ENCODE measurements at places on chromosomes 5 and 9.

DNA sequence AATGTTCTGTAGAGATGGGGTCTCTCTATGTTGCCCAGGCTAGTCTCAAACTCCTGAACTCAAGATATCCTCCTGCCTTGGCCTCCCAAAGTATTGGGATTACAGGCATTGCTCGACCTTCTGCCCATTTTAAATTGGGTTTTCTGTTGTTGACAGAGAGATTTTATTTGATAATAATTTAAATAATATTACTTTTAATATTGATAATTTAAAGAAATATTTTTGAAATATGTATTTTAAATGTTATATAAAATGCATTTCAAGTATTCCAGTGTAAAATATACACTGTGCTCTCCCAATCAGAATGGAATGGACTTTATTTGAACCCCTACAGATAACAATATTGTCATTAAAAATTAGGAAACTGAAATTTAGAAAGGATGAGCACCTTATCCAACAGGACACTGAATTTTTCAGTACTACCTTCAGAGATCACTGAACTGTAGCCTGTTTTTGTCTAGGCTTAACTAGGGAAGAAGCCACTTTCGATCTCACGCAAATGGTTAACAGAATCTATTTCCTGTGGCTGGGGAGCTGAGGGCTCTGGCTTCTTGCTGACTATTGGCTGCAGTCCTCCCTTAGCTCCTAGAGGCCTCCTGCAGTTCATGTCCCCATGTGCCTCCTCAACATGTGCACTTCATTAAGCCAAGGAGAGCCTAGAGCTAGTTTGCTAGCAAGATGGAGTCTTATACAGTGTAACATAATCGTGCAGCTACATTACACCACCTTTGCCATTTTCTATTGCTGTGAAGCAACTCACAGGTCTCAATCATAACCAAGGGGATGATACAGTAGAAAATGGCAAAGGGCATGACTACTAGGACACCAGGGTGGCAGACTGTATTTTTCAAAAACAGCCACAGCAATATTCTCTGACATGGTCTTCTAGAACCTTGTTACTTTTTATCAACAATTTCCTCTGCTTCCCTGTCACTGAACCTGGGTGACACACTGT lies 150.0 kb downstream of the CDC42SE2 start:
- DNase-seq, result no peak

DNA sequence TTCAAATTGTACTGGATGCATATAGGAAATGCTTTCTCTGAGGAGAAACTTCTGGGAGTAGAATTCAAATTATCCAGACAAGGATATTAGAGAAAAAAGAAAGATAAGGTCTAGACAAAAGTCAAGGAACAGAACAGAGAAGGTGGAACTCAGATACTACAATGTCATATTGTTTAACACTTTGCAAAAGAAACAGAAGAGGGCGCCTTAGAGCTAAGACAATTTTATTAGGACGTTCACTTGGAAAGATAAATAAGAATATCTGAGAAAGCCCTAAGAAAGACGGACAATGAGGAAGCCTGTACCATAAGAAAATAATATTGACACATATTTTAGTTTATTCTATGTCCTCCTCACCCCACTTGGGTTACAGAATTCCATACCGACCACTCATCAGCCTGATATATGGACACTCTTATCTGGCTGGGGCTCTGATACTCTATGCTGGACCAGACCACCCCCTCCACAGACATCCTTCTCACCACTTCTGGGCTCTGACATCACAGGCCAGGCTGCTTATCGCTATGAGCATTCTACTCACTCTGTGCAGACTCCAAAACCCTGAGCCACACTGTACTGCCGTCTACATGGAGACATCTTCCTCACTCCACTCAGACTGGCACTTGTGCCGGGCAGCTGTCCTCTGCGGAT lies 9.1 kb upstream of the AK3 start:
- peak; percentile 64 for DNase-seq

GRCh38 chr9:69065660-69066059 lies 30.1 kb downstream of the FXN start:
- no peak for DNase-seq

DNA sequence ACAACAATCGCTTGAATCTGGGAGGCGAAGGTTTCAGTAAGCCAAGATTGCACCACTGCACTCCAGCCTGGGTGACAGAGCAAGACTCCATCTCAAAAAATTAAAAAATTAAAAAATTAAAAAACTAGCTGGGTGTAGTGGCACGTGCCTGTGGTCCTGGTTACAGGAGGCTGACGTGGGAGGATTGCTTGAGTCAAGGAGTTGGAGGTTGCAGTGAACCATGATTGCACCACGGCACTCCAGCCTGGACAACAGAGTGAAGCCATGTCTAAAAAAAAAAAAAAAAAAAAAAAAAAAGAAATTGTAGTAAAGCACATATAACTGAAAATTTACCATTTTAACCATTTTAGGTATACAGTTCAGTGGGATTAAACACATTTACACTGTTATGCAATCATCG lies 13.1 kb upstream of the CCIN start:
- DNase-seq, result no peak

DNA sequence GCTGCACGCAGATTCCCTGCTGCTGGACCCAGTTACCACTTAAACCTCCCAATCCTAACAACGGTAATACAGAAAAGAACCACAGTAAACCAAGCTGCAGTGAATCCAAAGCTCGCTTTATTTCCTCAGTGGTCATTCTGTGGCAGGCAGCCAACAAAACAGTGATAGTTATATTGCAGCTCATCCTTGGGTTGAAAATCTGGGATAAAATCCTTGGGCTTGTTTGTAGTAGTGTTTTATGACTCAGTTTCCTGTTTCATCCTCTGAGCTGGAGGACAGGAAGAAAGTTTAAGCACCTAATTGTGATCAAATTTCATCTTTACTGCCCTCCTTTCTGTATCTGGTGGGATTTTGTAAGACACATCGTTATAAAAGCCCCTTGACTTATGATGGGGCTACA lies 31.4 kb downstream of the HMGCR start:
- peak; percentile 63 for DNase-seq

- DNase-seq, result no peak
Measured at GRCh38 chr5:168005093-168005492, 286.4 kb upstream of the WWC1 start.

DNA sequence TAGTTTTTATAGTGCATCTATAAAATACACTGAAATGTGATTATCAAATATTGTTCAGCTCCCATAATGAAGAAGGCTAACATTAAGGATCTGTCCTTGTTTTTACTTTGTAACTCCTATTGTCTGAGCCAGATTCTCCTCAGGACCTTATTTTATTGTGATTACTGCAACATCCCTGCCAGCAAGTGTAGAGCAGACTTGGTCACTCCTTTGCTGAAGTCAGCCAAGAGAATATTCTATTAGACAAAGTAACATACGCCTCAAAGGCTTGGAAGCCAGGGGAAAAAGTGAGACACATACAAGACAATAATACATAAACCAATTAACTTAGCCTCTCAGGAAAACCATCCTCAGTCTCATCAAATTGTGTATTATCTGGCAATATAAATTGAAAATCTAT lies 269.6 kb downstream of the ARL15 start:
- no peak for DNase-seq

GRCh38 chr9:36276781-36277181 lies 18.5 kb upstream of the GNE start:
- peak; percentile 84 for DNase-seq

DNA sequence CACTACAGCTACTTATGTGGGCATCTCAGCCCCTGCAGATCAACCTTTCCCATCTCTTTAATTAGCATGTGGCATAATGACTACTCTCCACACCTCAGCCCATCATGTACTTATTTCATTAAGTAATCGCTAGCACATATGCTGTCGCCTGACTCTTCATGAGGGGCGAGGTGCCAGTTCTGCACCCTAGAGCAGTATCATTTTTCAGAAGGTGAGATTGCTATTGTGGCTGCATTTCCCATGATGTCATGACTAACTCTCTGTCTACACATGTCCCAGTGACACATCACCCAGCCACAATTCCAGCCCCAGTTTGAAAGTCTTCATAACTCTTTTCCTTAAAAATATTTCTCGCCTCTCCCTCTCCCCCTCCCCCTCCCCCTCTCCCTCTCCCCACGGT lies 7.6 kb upstream of the F2RL1 start:
- DNase-seq, result peak; percentile 85

GRCh38 chr9:13446938-13447842 lies 167.7 kb upstream of the MPDZ start:
- DNase-seq, result no peak

DNA sequence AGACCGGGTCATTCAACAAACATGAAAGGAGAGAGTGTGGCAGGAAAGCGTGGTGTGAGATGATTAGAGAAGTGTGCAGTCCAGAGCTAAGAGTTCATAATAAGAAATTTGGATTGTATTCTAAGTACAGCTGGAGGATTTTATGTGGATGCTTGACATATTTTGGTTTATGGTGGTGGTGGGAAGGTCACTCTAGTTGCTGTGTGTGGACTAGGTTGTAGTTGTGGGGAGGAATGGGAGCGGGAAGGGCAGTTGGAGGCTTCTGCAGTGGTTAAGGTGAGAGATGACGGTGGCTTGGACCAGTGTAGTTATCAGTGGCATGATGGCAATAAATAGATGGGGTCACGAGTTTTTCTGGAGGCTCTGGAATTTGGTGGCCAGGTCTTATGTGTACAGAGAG lies 45.7 kb upstream of the GPR151 start:
- DNase-seq, result peak; percentile 50

- no peak for DNase-seq
Measured at GRCh38 chr5:111704452-111705085, 52.4 kb downstream of the NREP start.

DNA sequence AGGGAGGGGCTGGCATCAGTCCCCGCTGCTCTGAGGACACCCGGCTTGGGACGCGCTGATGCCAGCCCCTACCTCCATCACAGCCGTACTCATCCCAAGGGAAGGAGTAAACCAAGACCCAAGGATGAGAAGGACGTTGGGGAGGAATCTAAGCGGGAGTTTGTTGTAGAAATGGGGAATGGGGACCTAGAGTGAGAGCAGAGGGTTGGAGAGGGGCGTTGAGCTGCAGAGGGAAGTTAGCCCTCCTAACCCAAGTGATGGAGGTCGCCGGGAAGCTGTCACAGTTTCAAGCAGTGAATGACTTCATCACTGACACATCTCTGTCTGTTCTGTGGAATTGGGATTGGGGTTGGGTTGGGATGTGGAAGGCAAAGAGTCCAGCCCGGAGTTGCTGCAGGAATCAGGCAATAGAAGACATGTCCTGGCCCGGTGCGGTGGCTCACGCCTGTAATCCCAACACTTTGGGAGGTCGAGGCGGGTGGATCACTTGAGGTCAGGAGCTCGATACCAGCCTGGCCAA lies 759 bp upstream of the SUSD1 start:
- no peak for DNase-seq

- DNase-seq, result no peak
Measured at GRCh38 chr9:123960366-123960765, 30.4 kb upstream of the DENND1A start.

GRCh38 chr5:20000416-20000815 lies 12.4 kb upstream of the CDH18 start:
- DNase-seq, result no peak

DNA sequence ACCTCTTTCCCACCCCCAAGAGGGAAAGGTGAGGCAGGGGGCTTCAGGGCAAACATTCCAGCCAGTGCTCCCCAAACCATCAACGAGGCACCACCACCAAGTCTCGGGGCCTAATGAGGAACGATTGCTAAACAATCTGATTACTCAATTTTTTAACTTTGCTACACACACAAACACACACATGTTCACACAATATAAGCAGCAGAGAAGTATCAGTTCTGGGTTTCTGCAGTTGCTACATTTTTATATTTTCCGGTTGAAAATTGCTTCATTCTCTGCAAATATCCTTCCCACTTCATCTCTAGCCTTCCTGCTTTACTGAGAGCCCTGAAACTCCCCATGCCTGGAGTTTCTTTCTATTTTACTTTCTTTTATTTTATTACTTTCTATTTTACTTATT lies 60.2 kb downstream of the FEM1C start:
- DNase-seq, result no peak

- DNase-seq, result peak; percentile 54
Measured at GRCh38 chr9:112145886-112146285, 29.2 kb downstream of the SUSD1 start.

- no peak for DNase-seq
Measured at GRCh38 chr5:9222054-9222976, 323.6 kb downstream of the SEMA5A start.

DNA sequence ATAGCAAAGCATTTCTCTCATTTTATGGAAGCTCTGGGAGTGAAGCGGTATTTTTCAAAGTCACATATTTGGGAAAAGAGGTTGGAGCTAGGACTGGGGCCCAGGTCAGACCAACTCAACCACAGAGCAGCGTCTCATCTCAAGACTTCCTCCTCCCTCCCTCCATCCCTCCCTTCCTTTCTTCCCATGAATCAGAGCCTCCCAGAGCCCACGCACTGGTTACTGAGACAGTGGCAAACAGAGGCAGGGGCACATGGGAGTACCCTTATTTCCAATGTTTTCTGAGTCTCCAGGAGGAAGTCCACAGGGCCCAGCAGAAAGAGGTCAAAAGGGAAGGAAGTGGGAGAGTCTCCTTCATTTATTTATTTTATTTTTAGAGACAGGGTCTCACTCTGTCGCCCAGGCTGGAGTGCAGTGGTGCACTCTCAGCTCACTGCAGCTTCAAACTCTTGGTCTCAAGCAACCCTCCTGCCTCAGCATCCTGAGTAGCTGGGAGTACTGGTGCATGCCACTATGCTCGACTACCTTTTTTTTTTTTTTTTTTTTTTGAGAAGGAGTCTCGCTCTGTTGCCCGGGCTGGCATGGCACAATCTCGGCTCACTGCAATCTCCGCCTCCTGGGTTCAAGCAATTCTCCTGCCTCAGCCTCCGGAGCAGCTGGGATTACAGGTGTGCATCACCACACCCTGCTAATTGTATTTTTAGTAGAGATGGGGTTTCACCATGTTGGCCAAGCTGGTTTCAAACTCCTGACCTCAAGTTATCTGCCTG lies 52.5 kb upstream of the CDKN2AIPNL start:
- peak; percentile 36 for DNase-seq

- no peak for DNase-seq
Measured at GRCh38 chr5:81842795-81843398, 92.0 kb upstream of the SSBP2 start.

- DNase-seq, result peak; percentile 54
Measured at GRCh38 chr9:112921549-112921948, 30.9 kb upstream of the SLC46A2 start.

GRCh38 chr9:14383294-14383693 lies 69.4 kb upstream of the NFIB start:
- peak; percentile 66 for DNase-seq

DNA sequence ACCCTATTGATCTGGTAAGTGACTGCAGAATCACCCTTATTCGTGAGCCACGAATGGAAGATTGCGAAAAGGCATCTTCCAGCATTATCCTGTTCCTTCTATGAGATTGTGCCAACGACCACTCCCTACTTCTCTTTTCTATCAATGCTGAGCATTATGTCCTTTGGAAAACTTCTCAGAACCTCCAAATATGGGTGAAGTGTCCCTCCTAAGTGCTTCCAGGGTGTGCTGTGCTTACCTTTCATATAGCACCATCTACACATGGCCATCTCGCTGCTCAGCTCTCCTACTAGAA lies 14.7 kb upstream of the LCP2 start:
- no peak for DNase-seq
